ENCODE measurements at places on chromosomes 5 and 9.

DNA sequence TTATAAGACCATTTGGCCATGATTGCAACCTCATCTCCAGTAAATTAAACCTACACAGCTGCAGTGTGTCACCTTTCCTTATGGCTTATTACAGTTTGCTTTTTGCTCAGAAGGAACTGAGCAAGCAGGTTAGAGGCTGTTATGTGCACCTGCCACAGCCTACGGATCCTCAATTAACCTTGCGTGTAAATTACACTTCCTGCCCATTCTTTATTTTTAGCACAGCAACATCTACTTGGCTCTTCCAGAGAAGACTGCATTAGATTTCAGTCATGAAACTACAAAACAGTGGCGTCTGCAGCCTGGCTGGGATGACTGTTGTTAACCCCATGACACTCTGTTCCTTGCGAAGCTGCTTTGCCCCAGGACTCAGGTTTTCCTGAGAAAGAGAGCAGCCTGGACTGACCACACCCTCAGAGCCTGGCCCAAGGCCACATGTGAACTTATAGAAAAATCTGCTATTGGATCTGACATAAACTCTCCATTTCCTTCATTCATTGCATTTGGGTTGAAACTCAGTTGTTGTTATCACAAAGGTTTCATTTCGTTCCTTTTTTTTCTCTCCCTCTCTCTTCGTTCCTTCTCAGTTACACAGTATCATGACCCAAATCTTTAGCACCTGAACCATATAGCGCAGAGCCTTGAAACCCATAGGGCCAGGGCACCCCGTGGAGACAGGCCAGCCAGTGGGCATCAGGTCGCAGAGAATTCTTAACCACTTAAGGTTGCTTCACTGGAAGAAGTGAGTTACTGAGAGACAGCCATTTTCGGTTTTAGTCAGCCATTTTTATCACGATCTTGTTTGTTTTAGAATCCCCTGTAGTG lies 138.6 kb downstream of the PALM2AKAP2 start:
- DNase-seq: no peak

DNA sequence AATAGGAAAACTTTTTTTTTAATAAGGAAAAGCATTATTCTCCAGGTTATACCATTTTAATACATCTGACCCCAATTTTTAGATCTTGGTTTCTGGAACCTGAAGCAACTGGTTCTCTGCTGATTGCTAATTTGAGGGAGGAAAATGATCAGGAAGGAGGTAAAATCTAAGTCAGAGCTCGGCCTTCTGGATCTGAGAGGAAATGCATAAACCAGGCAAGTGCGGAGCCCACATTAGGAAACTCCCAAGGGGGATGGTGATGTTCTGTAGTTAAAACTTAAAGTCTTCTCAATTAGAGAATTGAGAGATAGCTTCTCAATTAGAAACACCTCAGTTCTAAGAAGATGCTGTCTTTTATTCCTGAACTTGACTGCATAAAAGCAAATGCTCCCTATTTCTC lies 113.5 kb downstream of the TSSK1B start:
- no peak for DNase-seq

- no peak for DNase-seq
These were observed 7.0 kb upstream of the HK3 start for GRCh38 chr5:176906126-176906525.

- DNase-seq: no peak
These were observed 7.7 kb downstream of the CA9 start for GRCh38 chr9:35681341-35682002.

DNA sequence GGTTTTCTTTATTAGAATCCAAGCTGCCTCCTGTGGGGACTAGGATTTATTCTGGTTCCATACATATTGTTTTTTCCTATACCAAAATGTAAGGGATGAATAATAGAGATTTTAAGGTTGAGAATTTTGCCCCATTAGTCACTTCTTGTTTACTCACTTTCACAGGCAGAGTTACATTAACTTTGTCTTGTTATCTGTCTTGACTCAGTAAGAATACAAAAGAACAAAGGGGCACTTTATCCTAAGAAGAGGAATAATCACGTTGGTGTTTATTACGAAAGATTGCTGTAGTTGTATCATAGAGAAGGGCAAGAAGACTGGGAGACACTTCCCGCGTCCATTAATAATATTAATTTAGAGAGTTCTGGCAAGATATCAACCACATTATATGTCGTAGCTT lies 599.7 kb upstream of the FTMT start:
- no peak for DNase-seq
